Kidney capillary endothelial cell (primary cell): ENCODE measurements at places on chromosomes 1 and 21.

DNA sequence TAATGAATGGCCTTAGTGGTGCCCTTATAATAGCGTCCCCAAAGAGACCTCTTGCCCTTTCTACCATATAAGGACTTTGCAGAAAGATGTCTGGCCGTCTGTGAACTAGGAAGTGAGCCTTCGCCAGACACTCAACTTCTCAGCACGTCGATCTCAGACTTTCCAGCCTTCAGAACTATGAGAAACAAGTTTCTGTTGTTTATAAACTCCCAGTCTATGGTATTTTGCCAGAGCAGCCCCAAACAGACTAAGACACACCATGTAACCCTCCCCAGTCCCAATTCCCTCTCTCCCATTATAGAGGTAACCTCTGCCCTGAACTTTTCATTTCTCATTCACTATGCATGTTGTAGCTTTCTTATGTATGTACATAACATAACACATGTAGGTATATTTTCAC lies 55.7 kb downstream of the NID1 start:
- no peak for DNase-seq

DNA sequence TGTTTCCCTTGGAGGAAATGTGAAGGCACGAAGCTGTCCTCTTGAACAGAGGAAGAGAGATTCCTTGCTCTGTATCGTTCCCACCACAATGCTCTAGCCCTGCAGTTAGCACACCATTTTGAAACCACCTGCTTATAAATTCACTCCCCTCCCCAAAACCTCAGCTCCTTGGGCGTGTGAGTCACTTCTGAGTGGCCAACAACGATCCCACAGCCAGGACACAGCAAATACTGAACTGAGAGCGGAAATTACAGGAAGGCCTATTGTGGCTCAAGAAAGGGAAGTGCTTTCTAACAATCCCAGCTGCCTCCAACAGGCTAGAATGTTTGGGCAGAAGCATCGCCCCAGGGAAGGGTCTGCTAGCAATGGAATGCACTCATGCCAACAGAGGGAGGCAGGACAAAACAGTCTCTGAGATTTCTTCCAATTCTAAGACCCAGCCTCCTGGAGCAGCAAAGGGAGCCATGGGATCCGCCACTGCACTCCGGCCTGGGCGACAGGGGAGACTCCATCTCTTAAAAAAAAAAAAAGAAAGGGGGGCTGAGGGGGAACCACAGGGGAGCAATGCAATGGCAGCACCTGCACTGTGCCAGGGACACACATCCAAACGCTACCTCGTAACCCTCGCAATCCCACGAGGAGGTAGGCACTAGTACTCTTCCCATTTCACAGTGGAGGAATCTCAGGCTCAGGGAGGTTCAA lies 1.9 kb downstream of the TMEM53 start:
- DNase-seq: peak; percentile 72

- peak; percentile 76 for DNase-seq
These were observed 7.3 kb downstream of the UQCRHL start for GRCh38 chr1:15799928-15800835.

GRCh38 chr1:37658486-37658885 lies 23.8 kb upstream of the RSPO1 start:
- DNase-seq: no peak

DNA sequence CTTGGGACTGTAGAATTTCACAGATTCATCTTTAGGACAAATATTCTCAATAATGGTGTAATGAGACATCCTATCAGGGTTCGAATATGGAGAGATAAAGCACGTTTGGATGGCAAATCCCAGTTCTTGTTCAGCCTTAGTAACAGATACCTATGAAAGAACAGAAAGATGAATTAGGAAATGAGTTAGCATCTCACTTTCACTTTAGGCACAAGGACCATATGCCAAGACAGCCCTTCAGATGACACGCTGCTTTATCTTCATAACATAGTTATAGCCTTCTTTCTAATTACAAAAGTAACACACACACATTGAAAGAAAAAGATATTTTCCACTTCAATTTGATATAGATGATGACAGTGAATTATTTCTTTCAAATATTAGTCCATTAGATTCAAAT lies 173.6 kb downstream of the TGFBR3 start:
- DNase-seq: no peak
